ENCODE measurements at places on chromosomes 5 and 9. TPM values are rescaled to one million over a fixed set of nuclear protein-coding genes. Genes with fewer than 3 reads are reported as not detected.

NEURL1B gene
- polyA plus RNA-seq = 40.1 TPM

NOP16 gene
- polyA plus RNA-seq = 13.1 TPM

STC2 gene
- 9.1 TPM for polyA plus RNA-seq

CDH6 gene
- 1.9 TPM for polyA plus RNA-seq

NMUR2 gene
- not detected for polyA plus RNA-seq

TRAF1 gene
- polyA plus RNA-seq = 1.9 TPM

INSL6 gene
- polyA plus RNA-seq = not detected

NEUROG1 gene
- 22.3 TPM for polyA plus RNA-seq

AK8 gene
- polyA plus RNA-seq = 4.6 TPM

STXBP1 gene
- 298 TPM for polyA plus RNA-seq

C9orf43 gene
- 0.87 TPM for polyA plus RNA-seq

ADCY2 gene
- 85.6 TPM for polyA plus RNA-seq

RABGAP1 gene
- 34.8 TPM for polyA plus RNA-seq

Data from brain (organoid and tissue), 16 donors.